ENCODE measurements at places on chromosomes 4 and X. TPM values are rescaled to one million over a fixed set of nuclear protein-coding genes. Genes with fewer than 3 reads are reported as not detected.

DNA sequence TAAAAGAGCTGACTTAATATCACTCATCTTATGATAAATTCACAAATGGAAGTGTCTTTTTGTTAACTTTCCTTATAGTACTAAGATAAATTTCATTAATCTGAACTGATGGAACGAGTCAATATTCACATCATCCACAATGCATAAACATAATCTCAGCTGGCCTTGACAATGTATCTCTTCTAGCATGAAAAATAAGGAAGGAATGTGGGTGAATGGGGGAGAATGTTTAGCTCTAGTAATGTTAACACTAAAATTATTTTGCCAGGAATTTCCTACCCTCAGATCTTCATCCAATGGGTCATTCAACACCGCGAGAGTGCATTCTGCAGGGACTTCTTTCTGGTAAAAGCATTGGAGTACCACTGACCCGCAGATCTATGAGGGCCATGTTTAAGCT lies 15.8 kb downstream of the TRPC3 start:
- H3K27me3 ChIP-seq = peaks cover 3% of the 10 kb centered on the region
- no peak for DNase-seq
- H3K4me3 ChIP-seq = no peak overlapping the region
- H3K27ac ChIP-seq = no peak overlapping the region
- no peaks in the 10 kb centered on the region for H3K36me3 ChIP-seq

DNA sequence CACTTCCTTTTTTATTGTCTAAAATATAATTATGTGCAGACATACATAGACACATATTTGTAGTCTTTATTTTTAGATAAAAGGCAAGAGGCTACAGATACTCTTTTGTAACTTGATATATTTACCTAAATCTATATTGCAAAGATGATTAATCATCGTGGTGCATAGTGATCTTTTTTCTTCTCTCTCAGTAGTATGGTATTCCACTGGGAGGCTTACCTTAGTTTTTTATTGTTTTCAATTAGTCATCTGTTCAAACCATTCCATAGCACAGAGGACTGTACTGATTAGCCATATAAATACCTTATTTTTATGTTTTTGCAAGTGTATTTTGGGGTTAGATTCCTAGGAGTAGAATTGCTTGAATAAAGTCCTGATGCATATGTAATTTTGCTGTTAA lies 619.7 kb downstream of the GRXCR1 start:
- no peak overlapping the region for H3K4me3 ChIP-seq
- H3K36me3 ChIP-seq = no peaks in the 10 kb centered on the region
- H3K27ac ChIP-seq = no peak overlapping the region
- no peaks in the 10 kb centered on the region for H3K4me1 ChIP-seq
- no peak for DNase-seq
- H3K27me3 ChIP-seq = no peaks in the 10 kb centered on the region

- H3K36me3 ChIP-seq = no peaks in the 10 kb centered on the region
- no peak overlapping the region for H3K4me3 ChIP-seq
- H3K27ac ChIP-seq = no peak overlapping the region
- no peaks in the 10 kb centered on the region for H3K4me1 ChIP-seq
- DNase-seq = no peak
- H3K27me3 ChIP-seq = no peaks in the 10 kb centered on the region
Observed at GRCh38 chrX:130211415-130212186, 39.8 kb downstream of the RAB33A start.

DNA sequence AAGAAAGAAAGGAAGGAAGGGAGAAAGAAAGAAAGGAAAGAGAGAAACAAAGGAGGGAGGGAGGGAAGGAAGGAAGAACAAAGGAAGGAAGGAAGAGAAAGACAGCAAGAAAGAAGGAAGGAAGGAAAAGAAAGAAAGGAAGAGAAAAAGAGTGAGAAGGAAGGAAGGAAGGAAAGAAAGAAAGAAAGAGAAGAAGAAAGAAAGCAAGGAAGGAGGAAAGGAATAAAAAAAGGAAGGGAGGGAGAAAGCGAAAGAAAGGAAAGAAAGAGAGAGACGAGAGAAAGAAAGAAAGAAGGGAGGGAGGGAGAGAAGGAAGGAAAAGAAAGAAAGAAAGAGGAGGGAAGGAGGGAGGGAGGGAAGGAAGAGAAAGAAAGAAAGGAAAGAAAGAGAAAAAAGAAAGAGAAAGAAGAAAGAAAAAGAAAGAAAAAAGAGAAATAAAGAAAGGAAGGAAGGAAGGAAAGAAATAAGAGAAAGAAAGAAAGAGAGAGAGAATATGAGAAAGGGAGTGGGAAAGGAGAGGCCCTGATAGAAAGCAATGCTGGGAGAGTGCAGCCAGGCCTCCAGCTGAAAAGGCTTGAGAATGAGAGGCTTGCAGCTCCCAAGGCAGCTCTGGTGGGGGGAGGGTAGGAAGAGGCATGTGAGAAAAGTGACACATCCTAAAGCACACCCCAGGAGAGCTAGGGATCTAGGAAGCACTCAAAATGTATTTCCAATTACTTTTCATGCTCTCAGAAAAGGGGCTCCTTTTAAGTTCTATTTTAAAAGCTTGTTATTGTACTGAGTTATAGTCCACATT lies 134.0 kb upstream of the ZIC3 start:
- no peaks in the 10 kb centered on the region for H3K36me3 ChIP-seq
- no peak overlapping the region for H3K27ac ChIP-seq
- peaks cover 7% of the 10 kb centered on the region for H3K4me1 ChIP-seq
- no peak overlapping the region for H3K4me3 ChIP-seq

GRCh38 chrX:40394302-40394701 lies 186.5 kb upstream of the ATP6AP2 start:
- H3K27me3 ChIP-seq = no peaks in the 10 kb centered on the region
- no peak overlapping the region for H3K27ac ChIP-seq
- DNase-seq = no peak
- no peaks in the 10 kb centered on the region for H3K4me1 ChIP-seq

DNA sequence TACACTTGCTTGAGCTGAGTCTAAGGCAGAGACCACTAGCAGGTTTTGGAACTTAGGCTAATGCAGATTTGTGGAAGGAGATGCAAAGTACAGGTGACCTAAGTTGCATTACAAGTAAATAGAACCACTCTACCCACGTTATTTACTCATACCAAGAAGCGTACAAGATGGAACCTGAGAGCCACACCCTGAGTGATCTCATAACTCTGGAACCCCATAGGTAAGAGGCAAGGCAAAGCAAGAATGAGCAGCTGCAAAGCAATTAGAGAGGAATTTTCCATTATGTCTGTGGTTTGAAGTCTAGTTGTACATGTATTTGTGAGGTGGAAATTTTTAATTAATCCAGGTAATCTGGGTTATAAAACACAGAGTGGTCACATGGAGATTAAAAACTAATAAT lies 55.4 kb downstream of the CC2D2A start:
- no peak overlapping the region for H3K4me3 ChIP-seq
- no peaks in the 10 kb centered on the region for H3K36me3 ChIP-seq
- DNase-seq = no peak
- no peaks in the 10 kb centered on the region for H3K4me1 ChIP-seq
- no peak overlapping the region for H3K27ac ChIP-seq

DNA sequence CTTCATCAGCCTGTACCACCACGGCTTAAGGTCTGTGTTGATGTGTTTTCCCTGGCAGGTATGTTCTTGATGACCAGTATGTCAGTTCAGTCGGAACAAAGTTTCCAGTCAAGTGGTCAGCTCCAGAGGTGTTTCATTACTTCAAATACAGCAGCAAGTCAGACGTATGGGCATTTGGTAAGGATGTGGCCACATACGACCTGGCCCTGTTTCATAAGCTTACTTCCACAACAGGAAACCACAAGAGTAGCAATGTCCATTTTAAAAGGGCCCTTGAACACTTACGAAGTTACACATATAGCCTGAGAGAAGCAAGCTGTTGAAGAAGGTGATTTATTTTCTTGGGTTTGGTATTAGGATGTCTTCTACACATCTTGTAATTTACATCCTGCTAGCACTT lies 46.1 kb downstream of the BMX start:
- no peak for DNase-seq
- no peaks in the 10 kb centered on the region for H3K36me3 ChIP-seq
- no peaks in the 10 kb centered on the region for H3K4me1 ChIP-seq
- no peak overlapping the region for H3K4me3 ChIP-seq
- H3K27ac ChIP-seq = no peak overlapping the region

DNA sequence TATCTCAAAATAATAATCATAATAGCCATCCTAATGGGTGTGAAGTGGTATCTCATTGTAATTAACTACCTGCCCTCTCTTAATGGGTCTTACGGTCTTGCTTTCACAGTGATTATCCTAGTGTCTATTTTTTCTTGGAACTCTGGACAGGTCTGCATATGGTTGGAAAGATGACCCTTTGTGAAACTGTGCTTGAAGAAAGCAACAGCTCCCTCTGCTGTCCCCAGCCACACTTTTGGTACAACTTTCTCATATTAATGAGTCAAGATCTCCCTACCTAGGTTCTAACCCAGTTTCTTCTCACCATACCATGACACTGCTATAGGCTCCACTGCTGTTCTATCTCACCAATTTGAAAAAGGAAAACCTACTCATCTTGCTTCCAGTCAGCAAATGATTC lies 2.4 kb downstream of the TFDP3 start:
- H3K4me3 ChIP-seq = no peak overlapping the region
- no peaks in the 10 kb centered on the region for H3K36me3 ChIP-seq
- H3K4me1 ChIP-seq = no peaks in the 10 kb centered on the region
- H3K27ac ChIP-seq = no peak overlapping the region

DNA sequence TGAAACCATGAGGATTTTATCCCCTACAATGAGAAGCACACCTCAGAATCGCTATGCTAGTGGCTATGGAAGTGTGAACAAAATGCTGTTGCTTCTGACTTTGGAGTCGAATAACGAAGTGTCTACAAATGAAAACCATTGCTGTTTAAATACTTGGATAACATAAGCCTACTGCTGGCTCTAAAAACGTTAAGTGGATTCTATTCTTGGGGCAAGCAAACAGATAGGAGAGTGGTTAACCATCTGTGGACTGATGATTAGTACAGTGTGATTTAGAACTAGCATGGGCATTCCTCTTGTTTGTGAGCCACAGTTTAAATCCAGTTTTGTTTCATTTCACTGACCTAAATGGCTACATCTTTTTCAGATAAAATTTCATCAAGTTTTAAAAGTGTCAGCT lies 109.7 kb upstream of the PNPLA4 start:
- no peaks in the 10 kb centered on the region for H3K4me1 ChIP-seq
- H3K36me3 ChIP-seq = no peaks in the 10 kb centered on the region
- no peak overlapping the region for H3K4me3 ChIP-seq
- no peak for DNase-seq

DNA sequence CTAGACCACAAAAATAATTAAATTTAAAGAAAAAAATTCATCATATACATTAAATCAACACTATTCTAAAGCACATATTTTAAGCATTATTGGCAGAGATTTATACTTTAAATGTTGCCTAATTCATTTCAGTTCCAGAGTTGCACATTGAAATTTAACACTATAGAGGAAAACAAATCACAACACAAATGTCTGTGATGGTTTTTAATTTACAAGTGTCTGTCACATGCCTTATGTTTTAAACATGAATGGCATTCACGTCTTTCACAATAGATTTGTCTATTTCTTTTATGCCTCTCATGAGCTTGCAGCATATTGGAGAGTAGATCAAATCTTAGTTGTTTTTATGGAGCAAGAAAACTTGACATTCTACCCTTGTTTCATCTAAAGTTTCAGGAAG lies 811.3 kb downstream of the NLGN4X start:
- no peaks in the 10 kb centered on the region for H3K27me3 ChIP-seq
- no peak overlapping the region for H3K4me3 ChIP-seq
- H3K4me1 ChIP-seq = no peaks in the 10 kb centered on the region
- no peak overlapping the region for H3K27ac ChIP-seq
- no peak for DNase-seq

DNA sequence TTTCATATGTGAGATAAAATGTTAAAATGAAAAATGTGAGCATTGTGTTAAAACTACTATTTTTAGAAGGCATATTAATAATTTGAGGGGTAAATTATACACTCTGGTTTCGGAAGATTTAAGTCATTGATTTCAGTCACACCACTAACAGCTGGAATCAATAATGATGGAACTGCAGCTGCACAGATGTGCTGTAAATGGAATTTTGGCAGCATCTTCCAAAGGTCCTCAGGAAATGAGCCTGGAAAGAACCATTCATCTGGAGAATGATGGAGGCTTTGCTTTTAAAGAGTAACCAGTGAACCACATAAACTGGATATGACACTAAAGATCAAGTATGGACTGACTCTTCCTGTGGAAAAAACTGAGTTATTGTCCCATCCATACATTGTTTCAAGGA lies 759.0 kb upstream of the EPHA5 start:
- H3K36me3 ChIP-seq = no peaks in the 10 kb centered on the region
- no peaks in the 10 kb centered on the region for H3K27me3 ChIP-seq
- H3K27ac ChIP-seq = no peak overlapping the region
- H3K4me3 ChIP-seq = no peak overlapping the region

DNA sequence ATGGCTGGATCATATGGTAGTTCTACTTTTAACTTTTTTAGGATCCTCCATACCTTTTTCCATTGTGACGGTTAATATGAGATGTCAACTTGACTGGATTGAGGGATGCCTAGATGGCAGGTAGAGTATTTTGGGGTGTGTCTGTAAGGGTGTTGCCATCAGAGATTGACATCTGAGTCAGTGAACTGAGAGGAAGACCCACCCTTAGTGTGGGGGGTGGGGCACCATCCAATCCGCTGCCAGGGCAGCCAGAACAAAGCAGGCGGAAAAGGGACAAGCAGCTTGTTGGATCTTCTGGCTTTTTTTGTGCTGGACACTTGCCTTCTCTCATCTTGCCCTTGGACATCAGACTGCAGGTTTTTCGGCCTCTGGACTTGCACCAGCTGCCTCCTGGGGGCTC lies 168.5 kb upstream of the CXCL13 start:
- no peak for DNase-seq
- H3K27me3 ChIP-seq = no peaks in the 10 kb centered on the region

- peaks cover 30% of the 10 kb centered on the region for H3K27me3 ChIP-seq
- no peak overlapping the region for H3K27ac ChIP-seq
- no peak overlapping the region for H3K4me3 ChIP-seq
- no peak for DNase-seq
Observed at GRCh38 chr4:80180743-80181142, 16.6 kb upstream of the PRDM8 start.

GRCh38 chr4:186755550-186756519 lies 32.2 kb upstream of the FAT1 start:
- no peaks in the 10 kb centered on the region for H3K4me1 ChIP-seq
- no peaks in the 10 kb centered on the region for H3K36me3 ChIP-seq
- no peak overlapping the region for H3K27ac ChIP-seq
- no peaks in the 10 kb centered on the region for H3K27me3 ChIP-seq
- no peak overlapping the region for H3K4me3 ChIP-seq

DNA sequence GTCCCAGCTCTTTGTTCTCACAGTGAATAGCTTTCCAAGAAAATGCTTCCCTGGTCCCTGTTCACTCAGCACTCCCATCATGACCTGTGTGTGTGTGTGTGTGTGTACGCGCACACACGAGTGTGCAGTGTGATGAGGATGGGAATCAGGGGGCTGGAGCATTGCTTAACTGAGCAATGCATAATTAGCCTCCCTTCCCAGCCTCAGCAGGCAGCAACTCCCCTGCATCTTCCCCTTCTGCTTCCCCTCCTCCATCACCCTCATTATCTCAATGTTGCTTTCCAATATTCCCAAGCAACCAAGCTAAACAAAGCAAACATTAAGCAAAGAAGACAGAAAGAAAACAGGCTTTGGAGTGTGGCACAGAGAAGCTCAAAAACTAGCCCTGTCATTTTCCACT lies 137.0 kb downstream of the RBM47 start:
- no peak overlapping the region for H3K27ac ChIP-seq
- H3K4me3 ChIP-seq = no peak overlapping the region
- DNase-seq = no peak
- H3K36me3 ChIP-seq = no peaks in the 10 kb centered on the region

GLUD2 gene
- 0.51 TPM for total RNA-seq

RIBC1 gene
- not detected for total RNA-seq

MND1 gene
- total RNA-seq = not detected

OCIAD1 gene
- total RNA-seq = 128 TPM

RNF150 gene
- total RNA-seq = 1.6 TPM

TMEM184C gene
- 30.9 TPM for total RNA-seq
